Activated CD4-positive, alpha-beta T cell treated with anti-CD3 and anti-CD28 coated beads, Interleukin-2, amount 10 ng/mL, durations not matched to agents 24 days and 14 days (primary cell): ENCODE measurements at places on chromosomes 6 and 20. TPM values are rescaled to one million over a fixed set of nuclear protein-coding genes. Genes with fewer than 3 reads are reported as not detected.

OR11A1 gene
- not detected in 2 replicates for total RNA-seq

SOX4 gene
- 0.79 and 0.95 TPM in 2 replicates for total RNA-seq

PAK5 gene
- not detected in 2 replicates for total RNA-seq

KCNK17 gene
- not detected in 2 replicates for total RNA-seq

FKBP5 gene
- total RNA-seq: 85.0 and 85.1 TPM in 2 replicates

WFDC10B gene
- total RNA-seq: not detected in 2 replicates
